ENCODE measurements at places on chromosomes 16 and 17.

DNA sequence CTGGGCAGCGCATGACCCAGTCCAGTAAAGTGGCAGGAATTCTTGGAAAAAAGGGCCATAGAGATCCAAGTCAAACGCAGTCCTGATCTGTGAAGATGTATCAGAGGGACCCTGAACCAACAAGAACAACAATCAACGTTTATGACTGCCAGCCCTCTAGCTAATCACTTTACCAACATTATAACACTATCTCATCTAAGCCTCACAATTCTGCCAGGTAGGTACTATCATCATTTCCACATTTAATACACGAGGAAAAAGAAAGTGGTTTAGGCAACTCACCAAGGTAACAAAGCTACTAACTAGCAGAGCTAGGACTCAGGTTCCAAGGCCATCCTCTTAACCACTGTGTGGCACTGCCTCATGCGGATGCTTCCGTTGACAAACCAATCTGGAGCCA lies 28.1 kb downstream of the TEX2 start:
- DNase-seq: no peak

GRCh38 chr16:51049276-51049675 lies 101.8 kb downstream of the SALL1 start:
- no peak for DNase-seq

GRCh38 chr17:82981141-82981730 lies 98.2 kb upstream of the METRNL start:
- no peak for DNase-seq

GRCh38 chr17:49235896-49236295 lies 5.3 kb upstream of the PHOSPHO1 start:
- DNase-seq: no peak

DNA sequence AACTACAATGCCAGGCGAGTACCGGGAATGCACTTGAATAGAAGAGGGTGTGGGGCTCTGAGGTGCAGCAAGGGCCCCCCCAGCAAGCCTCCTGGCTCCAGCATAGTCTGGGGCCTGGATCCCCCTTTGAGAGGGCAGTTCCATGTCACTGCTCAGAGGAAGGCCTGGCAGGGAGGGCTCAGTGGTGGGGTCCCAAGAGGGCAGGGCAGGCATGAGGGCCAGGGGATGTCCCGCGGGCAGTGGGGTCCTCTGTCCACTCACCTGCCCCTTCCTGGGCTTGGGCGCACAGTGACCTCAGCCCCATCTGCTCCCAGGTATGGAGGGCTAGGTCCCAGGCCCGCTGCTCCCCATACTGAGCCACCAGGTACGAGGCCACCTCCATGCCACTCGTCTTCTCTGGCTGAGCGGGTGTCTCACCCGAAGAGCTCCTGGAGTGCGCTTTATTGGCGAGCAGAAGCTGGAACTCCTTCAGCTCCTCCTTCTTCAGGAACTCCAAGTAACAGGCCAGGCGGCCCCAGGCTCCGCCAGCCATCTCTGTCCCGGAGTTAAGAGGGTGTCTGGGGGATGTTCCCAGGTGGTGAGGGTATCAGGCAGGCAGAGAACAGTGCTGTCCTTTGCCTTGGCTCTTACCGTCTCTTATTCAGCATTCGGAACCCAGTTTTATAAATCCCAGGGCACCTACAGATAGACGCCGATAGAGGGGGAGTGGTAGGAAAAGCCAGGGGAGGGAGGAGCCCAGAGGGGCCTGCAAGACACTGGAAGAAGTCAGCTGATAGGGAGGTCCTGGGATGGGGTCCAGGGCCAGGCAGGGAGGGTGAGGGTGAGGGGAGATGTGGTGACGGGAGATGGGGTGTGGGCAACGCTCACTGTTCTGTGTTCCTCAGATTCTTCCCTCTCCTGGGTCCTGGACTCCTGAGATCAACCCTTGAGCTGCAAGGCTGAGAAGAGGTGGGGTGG lies 605 bp downstream of the NLRP1 start:
- no peak for DNase-seq

DNA sequence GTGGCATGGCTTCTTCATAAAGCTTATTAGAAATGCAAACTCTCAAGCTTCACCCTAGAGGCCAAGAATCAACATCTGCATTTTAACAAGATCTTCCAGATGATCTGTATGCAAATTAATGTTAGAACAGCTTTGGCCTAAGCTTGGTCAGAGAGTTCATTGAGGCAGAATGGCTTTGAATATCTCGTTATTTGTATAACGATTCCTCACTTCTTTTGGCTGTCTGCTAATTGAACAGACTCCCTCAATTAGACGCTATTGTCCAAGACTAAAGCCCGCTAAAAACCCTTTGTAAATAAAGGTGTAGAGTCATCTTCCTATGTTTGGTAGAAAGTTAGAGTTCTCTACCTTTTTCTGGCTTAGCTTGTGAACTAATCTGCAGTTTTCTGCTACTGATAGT lies 1453.7 kb downstream of the CDH8 start:
- no peak for DNase-seq

GRCh38 chr16:50834701-50835100 lies 92.8 kb downstream of the CYLD start:
- no peak for DNase-seq

DNA sequence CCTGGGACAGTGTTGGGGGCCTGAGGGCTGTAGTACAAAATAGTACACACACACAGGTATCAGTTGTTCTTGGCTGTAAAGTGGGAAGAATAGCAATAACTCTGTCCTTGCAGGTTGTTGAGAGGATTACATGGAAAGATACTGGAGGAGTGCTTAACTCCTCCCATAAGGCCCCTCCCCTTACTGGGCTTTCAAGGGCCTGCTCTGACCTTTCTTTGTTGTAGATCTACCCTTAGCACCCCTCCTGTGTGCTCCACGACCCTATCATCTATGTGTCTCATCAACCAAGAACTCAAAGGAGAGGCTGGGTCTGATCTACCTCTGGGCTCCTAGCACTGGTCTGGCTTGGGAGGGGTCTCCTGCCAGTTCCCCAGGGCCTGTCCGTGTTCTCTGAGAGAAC lies 8.3 kb upstream of the EDC4 start:
- no peak for DNase-seq

GRCh38 chr17:7967751-7968150 lies 34.7 kb upstream of the GUCY2D start:
- no peak for DNase-seq

- DNase-seq: no peak
These were observed 22.6 kb downstream of the RSL1D1 start for GRCh38 chr16:11828696-11829095.

- DNase-seq: no peak
These were observed 36.6 kb downstream of the C16orf78 start for GRCh38 chr16:49410226-49410625.

GRCh38 chr16:11129378-11129781 lies 126.6 kb downstream of the SOCS1 start:
- no peak for DNase-seq

- no peak for DNase-seq
These were observed 208.8 kb downstream of the CCDC182 start for GRCh38 chr17:57536289-57536688.

DNA sequence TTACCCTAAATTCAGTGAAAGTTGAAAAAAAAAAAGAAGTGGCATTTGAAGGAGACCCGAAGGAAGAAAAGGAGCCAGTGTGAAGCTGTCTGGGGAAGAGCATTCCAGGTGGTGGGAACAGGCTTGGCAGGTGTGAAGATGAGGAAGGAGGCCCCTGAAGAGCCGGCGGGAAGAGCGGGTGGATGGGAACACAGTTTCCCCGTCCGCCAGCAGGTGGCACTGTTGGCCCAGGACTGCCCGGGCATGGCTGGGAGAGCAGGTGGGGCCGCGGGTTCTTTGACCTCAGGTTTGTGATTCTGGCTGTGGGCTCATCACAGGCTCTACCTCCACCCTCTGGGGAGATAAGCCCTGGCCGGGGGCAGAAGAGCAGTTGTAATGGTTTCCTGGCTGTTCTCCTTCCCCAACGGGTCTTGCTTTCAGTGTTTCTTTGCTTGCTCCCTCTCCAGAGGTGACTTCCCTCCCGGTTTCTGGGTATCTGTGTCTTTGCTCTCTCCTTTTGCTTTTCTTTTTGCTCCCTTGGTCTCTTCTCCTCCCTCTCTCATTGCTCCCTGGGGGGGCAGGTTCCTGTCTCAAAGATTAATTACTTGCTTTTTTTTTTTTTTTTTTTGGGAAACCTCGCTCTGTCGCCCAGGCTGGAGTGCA lies 32.3 kb downstream of the RAP1GAP2 start:
- DNase-seq: peak; percentile 54

DNA sequence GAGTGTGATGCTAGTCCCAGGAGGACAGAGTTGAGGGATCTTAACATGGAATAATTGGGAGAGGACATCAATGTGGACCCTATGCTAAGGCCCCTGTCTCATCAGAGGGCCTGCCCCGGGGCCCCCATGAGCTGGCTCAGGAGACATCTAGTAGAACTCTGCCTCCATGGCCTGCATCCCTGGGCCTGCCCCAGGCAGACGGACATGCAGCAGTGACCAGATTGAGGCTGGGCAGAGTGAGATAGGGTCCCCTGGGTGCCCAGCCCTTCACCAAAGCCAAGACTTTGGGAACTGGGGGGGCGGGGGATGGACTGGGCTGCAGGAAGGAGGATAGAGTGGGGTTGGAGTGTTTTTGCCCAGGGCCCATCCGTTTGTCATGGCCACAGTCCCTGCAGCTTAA lies 115.2 kb downstream of the CCDC182 start:
- DNase-seq: no peak

- DNase-seq: no peak
These were observed 1.3 kb downstream of the CIITA start for GRCh38 chr16:10878328-10878643.

- peak; percentile 69 for DNase-seq
These were observed 219.2 kb downstream of the SHISA9 start for GRCh38 chr16:13120557-13120956.

- no peak for DNase-seq
These were observed 8.6 kb downstream of the ARHGAP17 start for GRCh38 chr16:25006504-25007056.

GRCh38 chr17:3447625-3448024 lies 14.0 kb upstream of the OR1E2 start:
- DNase-seq: peak; percentile 18

- DNase-seq: no peak
These were observed 6.5 kb downstream of the DHX58 start for GRCh38 chr17:42106009-42106408.

DNA sequence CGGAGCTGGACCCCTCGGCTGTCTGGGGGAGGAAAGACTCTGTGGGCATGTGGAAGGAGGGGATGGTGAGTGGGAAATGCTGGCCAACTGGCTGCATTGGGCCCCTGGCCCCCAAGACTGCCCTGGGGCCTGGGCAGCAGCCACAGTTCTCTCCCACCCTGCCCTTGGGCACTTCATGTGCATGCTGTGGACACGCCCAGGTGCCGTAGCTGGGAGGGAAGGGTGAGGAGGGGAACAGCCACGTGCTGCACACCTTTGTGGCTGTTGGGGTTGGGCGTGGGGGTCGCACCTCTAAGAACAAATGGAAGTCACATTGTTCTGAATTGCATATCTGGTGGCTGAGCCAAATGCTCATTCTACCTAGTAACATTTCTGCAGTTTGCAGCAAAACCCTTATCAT lies 11.9 kb upstream of the ZNHIT3 start:
- no peak for DNase-seq

DNA sequence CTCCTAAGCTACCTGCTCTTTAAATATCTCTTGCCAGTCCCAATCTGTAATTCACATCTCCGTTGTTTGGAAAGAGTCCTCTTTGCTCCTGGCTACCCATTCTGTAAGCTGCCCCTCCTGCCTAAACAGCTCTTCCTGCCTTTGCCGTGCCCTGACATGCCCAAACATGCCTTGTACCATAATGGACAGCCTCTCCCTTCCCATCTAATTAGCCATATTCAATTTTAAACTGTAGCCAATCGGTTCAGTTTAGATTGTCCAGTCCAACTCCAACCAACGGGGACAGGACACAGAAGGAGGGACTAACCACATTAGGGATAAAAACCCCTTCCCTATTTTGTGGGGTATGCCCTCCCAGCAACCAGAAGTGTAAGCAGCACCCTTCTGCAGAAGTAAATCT lies 30.6 kb upstream of the CLEC3A start:
- DNase-seq: no peak

- no peak for DNase-seq
These were observed 120.3 kb upstream of the ADAMTS18 start for GRCh38 chr16:77555126-77555525.

GRCh38 chr16:69301861-69302260 lies 9.3 kb upstream of the VPS4A start:
- DNase-seq: no peak

DNA sequence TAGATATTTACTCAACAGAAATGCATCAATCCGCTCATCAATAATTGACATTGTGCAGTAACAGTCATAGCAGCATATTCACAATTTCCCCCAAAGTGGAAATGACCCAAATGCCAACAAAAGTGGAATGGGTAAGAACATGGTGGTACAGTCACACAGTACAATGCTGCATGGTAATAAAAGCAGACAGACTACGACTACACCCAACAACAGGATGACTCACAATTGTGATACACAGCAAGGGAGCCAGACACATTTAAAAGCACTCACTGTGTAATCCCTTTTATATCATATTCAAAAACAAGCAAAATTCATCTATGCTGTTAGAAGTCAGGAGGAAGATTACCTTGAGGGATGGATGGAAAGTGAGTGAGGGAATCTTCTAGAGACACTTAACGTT lies 76.5 kb upstream of the NUDT7 start:
- no peak for DNase-seq
